ENCODE measurements at places on chromosomes 7 and 10.

GRCh38 chr7:116802144-116802745 lies 60.1 kb upstream of the CAPZA2 start:
- no peak for DNase-seq

GRCh38 chr7:152312316-152312715 lies 123.5 kb downstream of the KMT2C start:
- DNase-seq, result no peak

- DNase-seq, result peak; percentile 37
Measured at GRCh38 chr10:111085690-111086353, 9.0 kb downstream of the ADRA2A start.

DNA sequence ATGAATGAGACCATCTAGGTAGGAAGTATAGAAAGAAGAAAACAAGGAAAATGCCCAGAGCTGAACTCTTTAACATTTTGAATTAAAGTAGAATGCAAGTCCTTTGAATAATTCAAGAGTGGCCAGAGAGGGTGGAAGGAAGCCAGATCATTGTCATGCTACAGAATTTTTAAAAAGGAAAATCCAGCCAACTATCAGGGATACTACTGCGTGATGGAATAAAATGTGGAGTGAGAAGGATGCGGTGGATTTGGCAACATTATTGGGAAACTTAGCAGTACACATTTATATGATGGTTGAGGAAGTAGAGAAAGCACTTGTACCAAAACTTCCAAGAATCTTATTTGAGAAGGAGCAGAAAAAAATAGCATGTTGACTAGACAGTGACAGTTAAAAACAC lies 261.6 kb downstream of the GPR158 start:
- no peak for DNase-seq

DNA sequence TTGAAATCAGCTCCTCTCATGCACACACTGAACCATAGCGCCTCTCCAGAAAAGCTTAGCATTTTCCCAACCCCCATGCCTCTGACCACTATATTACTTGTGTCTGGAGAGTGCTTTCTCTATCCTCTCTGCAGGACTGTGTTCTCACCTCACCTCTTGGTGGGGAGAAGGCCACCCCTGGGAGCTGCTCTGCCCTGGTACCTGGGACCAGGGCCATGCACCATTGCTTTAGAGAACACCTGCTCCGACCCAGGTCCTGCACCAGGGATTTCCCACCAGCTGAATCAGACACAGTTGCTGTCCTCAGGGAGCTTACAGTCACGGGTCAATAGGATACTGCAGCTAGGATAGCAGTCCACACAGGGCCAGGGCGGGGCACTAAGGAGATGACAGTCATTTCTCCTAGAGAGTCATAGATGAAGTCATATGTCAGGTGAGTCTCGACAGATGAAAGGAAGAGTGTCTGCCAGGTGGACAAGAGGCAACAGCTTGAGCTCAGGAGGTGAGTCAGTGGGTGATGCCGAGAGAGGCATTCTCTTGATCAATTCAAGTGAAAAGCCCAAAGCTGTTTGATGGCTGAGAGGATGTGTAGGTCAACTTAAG lies 619 bp upstream of the LMTK2 start:
- peak; percentile 66 for DNase-seq

- no peak for DNase-seq
Measured at GRCh38 chr10:2944788-2945187, 122.6 kb upstream of the PFKP start.

DNA sequence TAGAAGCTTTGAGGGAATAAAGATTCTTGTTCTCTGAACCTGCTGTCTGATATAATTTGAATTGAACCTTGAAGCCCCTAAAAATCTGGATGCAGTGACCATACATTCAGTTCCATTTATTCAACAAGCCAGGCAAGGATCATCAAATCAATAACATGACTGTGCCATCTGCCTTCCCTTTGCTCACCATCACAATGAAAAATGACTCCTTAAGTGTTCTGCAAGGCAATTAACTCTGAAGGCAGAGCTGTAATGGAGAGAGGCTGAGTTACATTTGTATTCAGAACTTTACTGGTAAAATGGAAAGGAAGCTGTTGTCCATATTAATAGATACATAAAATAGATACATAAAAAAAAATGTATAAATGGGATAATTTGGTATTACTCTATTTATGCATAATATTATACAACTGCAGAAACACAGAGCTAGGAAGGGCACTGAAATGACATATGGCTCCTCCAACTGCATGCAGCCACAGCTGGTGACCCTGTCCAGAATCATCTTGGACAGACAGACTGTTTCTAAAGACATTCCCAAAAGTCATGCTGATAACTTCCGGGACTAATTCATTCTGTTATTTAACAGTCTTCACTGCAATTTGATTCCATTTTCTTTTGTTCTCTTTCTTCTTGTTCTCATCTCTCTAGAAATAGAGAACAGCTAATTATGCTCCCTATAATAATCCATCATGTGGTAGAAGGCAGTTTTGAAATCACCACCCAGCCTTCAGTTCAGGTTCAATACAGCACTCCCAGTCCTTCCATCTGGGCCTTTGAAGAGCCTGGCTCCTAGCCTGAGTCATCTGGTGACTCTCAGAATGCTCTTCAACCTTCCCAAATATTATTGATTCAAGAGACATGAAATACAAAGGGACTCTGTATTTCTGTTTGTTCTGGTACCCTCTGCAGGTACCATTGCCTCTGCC lies 412.6 kb downstream of the GFRA1 start:
- no peak for DNase-seq

DNA sequence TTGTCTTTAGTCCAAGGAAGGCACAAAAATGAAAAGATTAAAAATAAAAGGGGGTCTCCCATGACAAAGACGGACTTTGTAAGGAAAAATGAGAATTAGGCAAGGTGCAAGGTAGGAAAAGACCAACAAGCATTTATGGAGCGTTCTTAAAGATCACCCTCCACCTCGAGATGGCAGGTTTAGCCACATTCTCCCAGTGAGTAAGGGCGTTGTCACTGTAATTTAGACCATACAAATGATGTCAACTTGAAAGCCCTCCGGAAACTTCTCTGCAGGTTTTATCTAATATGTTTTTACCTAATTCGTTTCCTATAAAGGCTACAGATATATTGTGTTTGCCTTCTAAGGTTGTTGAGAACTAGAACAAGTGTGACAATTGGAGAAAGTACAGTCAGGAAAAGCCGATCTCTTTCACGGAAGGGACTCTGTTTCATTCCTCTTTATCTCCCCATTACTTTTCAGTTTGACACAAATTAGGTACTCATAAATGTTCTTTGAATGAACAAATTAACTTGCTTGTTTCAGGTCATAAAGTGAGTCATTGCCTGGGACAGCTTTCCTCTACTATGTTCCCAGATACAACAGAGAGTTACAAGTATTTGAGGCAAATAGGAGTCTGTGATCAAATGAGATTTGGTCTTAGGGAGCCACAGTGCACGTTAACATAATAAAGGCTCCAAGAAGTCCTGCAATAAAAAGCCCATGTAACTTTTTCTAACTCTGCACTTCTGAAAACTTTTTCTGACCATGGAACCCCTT lies 102.6 kb upstream of the HABP2 start:
- DNase-seq, result no peak

DNA sequence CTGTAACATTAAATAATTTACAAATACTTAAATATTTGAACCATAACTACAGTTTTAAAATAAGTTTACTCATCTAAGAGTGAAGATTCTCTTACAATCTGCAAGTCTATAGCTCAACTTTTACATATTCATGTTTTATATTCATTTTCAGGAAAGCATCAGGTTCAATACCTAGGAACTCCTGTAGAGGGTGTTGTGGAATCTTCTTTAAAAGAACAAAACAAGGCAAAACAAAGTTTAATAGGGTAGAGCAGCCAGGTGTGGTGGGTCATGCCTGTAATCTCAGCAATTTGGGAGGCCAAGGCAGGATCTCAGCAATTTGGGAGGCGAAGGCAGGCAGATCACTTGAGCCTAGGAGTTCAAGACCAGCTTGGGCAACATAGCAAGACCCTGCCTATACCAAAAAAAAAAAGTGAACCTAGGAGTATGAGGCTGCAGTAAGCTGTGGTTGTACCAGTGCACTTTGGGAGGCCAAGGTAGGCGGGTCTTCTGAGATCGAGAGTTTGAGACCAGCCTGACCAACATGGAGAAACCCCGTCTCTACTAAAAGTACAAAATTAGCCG lies 45.1 kb downstream of the ST8SIA6 start:
- DNase-seq, result no peak

- DNase-seq, result no peak
Measured at GRCh38 chr10:7233259-7233991, 177.4 kb downstream of the SFMBT2 start.

GRCh38 chr7:20279979-20280378 lies 50.7 kb upstream of the ITGB8 start:
- no peak for DNase-seq

DNA sequence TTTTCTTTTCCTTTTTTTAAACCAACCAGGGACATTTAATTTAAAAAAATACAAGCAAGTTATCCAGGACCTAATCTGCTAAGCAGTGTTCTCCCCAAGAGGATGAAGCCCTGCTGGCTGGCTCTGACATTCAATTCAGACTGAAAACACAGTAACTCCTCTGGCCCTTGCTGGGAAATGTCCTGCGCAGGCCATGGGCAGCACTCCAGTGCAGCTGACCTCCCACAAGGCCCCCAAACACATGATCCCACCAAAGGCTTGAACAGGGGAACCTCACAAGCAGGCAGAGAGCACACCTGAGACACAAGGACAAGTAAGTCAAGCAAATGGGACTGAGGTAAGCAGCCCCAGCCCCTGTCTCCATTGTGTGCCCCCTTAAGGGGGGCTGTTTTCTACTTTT lies 56.9 kb upstream of the FHIP2A start:
- no peak for DNase-seq

DNA sequence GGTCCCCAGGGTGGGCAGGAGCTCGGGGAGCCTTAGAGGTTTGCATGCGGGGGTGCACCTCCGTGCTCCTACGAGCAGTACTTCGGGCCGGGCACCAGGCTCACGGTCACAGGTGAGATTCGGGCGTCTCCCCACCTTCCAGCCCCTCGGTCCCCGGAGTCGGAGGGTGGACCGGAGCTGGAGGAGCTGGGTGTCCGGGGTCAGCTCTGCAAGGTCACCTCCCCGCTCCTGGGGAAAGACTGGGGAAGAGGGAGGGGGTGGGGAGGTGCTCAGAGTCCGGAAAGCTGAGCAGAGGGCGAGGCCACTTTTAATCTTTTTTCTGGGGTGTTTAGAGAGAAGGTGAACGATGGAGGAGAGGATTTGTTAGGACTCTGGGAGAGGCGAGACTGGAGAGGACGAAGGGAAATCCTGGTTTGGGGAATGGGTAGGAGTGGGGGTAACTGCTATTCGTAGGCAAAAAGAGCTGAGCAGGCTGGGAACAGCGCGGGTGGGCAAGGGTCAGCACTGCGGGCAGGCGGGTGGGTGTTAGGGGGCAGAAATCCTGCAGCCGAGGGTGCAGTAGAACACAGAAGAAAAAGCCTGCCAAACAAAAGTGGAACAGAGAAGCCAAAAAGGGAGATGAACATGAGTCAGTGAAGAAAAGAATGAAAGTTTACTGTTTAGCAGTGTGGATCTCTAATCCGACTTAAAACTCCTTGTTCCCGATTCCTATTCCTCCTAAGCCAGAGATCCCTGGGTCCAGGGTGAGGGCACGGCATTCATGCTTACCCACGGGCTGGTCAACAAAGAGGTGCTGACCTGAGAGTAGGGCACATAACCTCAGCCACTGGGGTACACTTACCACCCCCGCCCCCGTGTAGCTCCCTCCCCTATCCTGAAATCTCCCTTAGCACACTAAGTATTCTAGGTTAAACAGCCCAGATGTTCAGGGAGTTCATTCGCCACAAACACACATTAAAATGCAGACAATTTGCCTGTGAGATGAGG lies 26.9 kb downstream of the PRSS2 start:
- DNase-seq, result peak; percentile 38

GRCh38 chr10:1732564-1732996 lies 4.7 kb downstream of the ADARB2 start:
- DNase-seq, result no peak

- no peak for DNase-seq
Measured at GRCh38 chr7:33395340-33395739, 266.0 kb downstream of the BBS9 start.

GRCh38 chr7:119197172-119197876 lies 972.8 kb downstream of the ANKRD7 start:
- DNase-seq, result no peak

DNA sequence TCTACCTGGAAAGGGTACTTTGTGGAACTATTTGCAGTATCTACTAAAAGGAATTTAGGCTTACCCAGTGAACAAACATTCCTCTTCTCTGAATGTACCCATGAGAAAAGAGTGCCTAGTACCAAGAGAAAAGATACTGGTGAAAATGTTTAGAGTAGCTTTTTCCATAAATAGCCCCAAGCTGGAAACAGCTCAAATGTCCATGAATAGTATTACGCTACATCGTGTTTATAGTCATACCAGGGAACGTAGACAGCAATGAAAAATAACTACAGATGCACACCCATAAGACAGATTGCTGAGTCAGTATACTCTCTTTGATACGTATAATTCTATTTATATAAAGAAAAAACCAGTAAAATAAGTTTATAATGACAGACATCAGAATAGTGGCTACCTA lies 285.9 kb downstream of the KLF6 start:
- no peak for DNase-seq

DNA sequence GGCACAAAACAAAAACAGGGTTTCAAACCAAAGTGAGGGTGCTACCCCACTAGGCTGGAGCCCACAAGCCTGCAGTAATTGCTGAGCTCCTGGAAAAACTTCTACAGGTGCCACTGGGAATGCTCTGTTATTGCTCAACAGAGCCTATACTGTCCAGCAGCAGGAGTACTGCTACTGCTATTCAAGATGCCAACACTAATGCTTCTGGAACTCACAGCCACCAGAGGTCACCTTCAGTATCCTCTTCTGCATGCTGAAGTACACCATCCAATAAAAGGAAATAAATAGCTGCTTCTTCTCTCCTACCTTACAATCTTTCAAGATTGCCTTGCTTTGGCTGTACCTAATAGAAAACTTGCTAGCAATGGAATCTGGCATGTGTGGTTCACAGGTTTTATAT lies 222.0 kb downstream of the LRRN3 start:
- no peak for DNase-seq

- DNase-seq, result no peak
Measured at GRCh38 chr10:89283936-89284475, 17.8 kb upstream of the IFIT2 start.

DNA sequence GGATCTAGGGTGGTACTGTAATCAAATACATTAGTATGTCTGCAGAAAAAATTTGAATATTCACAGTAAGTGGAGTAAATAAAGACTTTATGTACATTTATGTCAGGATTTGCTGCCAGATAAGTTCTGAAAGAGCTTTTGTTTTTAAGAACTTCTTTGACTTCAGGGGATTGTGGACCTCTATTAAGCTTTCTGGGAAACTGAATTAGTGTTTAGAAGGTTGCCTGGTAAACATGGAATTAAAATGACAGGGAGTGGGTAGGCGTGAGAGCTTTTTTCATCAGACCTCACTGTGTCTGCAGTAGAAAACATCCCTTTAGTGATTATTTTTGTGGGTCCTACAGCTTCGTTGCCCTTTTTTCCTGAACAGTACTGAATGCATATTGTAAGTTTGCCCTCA lies 15.7 kb downstream of the SDHAF3 start:
- DNase-seq, result no peak

- DNase-seq, result no peak
Measured at GRCh38 chr10:125377368-125377767, 217.0 kb upstream of the CTBP2 start.

- DNase-seq, result no peak
Measured at GRCh38 chr10:117169480-117169879, 27.8 kb upstream of the KCNK18 start.
